Osteocyte (in vitro differentiated cells): ENCODE measurements at places on chromosomes 4 and X.

- DNase-seq, result no peak
These were observed 421.6 kb downstream of the PCDH7 start for GRCh38 chr4:31141832-31142142.

DNA sequence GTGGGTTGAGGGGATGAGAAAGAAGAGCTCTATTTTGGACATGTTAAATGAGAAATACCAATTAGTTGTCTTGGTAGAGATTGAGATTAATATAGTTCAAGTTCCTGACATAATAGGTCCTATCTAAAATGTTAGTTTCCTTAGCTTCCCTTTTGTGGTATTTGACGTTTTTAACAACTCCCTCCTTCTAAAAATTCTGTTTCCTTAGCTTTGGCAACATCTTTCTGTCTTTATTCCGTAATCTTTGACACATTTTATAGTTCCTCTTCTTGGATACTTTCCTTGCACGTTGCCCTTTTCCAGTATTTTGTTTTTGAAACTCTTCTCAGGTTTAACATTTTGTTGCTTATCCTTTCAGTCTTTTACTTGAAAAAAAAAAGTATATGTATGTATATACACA lies 36.9 kb downstream of the LAMTOR3 start:
- DNase-seq, result no peak

DNA sequence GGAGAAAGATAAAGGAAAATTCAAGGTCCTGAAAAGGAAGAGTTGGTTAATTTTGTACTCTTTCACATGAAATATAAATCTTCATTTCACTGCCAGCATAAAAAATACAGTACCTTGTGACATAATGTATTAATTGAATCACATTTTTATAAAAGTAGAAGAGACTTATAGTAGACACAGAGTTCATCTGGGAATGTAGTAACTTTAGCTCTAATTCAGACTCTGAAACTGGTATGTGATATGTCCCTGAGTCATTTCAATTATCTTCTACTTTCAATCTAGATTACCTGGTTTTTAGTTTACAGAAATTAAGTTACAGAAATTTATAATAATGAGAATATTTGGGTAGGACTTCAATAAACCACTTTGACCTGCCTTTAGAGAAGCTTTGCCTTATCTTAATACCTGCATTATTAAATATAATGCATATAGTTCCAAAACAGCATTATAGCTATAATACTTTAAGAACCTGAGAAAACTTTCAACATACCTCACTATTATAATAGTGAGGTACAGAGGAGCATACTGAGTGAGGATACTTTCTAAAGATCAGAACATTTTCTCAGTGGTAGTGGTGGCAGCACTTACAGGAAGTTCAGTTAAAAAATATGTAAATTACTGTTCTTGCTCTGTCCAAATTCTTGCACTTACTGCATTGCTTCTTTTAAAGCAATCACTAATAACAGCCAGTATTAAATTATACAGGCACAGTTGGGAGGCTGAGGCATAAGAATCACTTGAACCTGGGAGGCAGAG lies 11.2 kb downstream of the NEK1 start:
- no peak for DNase-seq

DNA sequence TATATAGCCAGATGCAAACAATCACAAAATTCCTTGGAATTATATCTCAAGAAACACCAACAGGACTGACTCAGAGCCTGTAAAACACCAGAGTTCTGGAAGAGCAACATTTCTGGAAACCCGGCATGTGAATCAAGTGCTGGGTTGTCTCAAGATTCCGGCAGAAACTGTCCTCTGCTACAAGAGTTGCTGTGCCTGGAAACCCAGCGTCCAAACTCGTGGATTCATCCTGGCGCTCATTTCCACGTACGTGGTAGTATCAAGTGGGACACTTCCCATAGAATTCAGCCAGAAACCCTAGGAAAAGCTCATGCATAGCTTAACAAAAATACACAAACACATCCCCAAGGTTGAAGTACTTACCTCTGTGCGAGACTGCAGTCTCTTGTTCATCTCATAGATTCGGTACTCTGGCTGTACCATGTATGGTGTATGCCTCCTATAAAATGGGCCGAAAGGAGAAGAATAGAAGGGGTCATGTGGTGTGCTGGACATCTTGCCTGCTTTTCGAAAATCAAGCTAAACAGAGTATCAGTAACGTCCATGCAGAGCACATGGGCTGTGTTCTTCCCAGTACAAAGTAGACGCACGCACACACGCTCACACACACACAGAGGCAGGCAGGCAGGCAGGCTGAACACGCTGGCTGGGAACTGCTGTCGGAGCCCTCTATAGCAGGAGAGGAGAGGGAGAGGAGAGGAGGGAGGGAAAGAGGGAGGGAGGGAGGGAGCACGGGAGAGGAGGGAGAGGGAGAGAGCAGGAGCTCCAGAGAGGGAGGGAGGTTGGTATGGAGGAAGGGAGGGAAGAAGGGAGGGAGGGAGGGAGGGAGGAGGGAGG lies at the start of gene LDB2:
Gene LDB2 (minus strand): TSS at position 655 of the 837 bp plus-strand sequence.
- DNase-seq, result peak; percentile 86

DNA sequence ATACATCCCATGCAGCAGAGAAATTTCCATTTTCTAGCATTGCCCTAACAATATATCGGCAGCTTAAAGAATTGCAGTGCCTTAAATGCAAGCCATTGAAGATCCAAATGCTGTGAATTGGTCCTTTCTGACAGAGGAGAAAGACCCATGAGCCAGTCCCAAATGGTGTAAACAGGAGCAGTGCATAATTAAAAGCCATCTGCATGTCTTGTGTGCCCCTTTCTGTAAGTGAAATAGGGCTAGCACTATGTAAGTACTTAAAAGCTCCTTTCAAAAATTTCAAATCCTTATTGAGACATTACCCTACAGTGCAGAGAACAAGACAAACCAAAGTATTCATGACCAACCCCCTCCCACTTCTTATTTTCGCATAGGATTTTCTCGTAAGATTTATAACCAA lies 108.7 kb upstream of the LCORL start:
- no peak for DNase-seq
